Amygdala (tissue), 56 donors: ENCODE measurements at places on chromosomes 11 and 22.

- no peak for DNase-seq
Observed at GRCh38 chr11:120462825-120463224, 48.7 kb upstream of the GRIK4 start.

GRCh38 chr11:118876286-118876685 lies 7.4 kb upstream of the CXCR5 start:
- DNase-seq: no peak

DNA sequence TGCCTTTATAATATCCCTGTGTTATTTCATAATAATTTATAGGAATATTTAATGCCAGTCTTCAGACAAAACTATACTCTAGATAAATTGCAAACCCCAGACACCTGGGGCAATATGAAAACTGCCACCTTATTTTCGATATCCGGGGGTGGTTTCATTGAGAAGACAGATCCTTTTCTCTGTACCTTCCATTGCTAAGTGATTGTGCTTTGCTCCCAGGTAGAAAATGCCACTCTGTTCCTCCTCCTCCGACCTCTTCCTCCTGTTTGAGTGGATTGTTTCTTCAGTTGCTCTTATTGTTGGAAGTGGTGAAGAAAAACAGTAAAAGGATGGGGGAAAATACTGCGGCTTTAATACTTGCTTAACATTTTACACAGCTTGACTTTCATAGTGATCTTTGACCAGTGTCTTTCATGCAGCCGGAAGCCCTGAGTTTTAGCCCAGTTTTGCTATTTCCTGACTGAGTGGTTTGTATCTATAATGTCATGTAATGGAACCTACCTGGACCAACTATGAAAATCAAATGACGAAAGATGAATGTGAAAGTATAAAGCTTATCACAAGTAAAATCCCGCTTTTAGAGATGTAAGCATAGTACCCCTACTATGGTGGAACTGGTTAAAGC lies 5.6 kb upstream of the GRIK4 start:
- DNase-seq: no peak

DNA sequence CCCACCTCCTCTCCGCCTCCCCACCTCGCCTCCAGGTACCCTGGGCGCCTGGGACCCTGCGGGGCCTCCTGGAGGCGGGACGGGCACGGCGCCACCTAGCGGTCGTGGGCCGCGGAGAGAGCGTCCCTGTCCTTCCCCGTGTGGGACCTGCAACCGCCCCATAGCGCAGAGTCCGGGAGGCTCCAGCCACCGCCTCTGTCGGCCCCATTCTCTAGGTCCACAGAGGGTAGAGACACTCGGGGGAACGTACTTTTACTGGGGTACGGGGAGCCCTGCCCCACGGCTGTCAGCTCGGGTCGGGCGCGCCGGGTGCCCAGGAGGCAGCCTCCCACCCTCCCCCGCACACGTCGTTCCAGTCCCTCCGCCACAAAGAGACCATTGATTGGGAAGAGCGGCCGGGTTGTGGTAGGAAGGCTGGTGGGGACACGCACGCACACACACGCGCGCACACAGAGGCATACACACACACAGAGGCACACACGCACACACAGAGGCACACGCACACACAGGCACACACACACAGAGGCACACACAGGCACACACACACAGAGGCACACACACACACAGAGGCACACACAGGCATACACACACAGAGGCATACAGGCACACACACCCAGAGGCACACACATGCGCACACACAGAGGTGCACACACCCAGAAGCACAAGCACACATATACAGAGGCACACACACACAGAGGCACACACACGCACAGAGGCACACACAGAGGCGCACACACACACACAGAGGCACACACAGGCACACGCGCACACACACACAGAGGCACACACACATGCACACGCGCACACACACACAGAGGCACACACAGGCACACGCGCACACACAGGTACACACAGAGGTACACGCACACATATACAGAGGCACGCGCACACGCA lies 12.6 kb upstream of the NECTIN1 start:
- peak; percentile 27 for DNase-seq

GRCh38 chr11:96161307-96162089 lies 181.5 kb downstream of the MAML2 start:
- no peak for DNase-seq

GRCh38 chr11:37572491-37573171 lies 974.6 kb upstream of the RAG2 start:
- DNase-seq: no peak

DNA sequence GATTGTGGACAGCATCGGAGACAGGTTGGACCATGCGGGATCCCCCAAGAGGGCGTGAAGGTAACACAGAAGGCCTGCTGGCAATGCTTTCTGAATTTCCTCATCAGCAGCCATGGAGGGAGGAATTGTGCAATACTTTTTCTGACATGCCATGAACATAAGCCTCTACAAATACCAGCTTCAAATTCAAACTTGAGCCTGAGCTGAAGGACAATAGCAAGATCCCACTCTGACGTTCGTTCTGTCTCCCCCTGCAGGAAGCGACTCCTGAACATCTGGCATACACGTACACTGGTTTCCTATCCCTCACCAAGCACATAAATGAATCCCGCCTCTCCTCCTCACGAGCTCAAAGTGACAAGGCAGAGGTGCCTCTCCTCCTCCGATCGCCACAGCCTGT lies 312.2 kb downstream of the BRD1 start:
- no peak for DNase-seq

DNA sequence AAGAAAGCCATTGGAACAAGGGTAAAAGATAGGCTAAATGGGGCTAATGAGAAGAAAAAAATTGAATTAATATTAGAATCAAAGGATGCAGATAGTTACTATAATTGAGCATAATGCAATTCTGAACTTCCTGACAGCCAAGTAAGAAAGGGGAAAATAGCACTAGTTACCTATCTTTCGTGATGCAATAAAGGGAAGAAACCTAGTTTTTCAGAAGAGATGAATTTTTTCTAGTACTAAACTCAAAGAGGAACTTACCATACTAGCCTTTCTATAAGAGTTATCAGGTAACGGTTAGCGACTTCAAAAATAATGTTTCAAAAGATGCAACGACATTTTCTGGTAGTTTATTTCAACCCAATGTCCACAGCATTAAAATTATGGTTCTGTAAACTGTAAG lies 8.8 kb upstream of the WT1 start:
- no peak for DNase-seq

GRCh38 chr11:57241353-57241972 lies 4.4 kb upstream of the APLNR start:
- DNase-seq: no peak

DNA sequence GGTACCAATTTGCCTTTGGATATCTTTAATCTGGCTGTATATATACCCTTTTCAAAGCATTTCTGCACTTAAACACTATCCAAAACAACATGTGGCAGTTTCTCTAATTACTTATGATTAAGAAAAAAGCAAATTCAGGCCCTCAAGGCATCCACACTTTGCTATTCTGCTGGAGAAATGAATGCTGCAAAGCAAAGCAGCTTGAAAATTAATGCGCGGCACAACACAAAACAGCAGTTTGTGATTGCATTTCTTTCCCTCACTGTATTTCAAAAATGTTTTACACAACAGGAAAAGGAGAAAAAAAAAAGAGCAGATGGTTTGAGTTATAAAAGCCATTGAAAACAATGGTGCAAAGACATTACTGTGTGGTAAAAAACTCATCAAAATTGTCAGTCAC lies 738.4 kb upstream of the RAG2 start:
- no peak for DNase-seq

- peak; percentile 48 for DNase-seq
Observed at GRCh38 chr22:32796865-32797573, 4.5 kb upstream of the TIMP3 start.

DNA sequence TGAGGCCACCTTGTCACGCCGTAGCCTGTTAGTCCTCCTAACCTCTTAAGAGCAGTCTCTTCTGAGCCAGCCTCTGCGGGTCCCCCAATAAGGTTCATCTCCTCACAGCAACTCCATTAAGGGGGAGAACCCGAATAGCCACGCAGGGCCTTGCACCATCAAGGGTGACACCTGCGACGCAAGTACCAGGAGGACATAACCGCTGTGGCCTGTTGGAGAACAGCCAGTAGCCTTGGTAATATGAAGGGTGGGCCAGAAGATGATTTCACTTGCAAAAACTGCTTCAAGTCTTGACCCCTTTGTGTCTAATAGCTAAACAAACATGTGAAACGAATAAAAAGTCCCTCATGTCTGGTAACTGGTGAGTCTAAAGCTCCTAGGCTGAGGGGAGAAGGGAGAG lies 14.8 kb downstream of the ARFGAP2 start:
- DNase-seq: no peak

- no peak for DNase-seq
Observed at GRCh38 chr22:40247976-40248375, 70.3 kb downstream of the TNRC6B start.

- no peak for DNase-seq
Observed at GRCh38 chr11:66614073-66614472, 2.4 kb upstream of the RBM14 start.

DNA sequence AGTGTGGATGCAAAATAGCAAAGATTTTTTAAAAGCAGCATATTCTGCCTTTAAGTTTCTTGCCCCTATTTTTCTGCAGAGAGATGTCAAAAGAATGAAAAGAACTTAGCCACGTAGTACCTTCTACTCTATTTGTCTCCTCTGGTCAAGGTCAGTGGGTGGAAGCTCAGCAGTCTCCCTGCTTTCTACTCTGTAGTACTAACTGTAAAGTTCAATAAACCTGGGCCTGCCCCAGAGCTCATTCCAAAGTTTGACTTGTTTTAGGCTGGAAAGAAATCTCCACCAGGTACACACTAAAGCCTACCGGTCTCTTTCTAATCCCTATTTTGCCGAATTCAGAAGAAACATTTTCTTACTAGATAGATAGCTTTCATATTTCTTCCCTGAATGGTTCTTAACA lies 247.9 kb upstream of the ARHGAP20 start:
- no peak for DNase-seq

DNA sequence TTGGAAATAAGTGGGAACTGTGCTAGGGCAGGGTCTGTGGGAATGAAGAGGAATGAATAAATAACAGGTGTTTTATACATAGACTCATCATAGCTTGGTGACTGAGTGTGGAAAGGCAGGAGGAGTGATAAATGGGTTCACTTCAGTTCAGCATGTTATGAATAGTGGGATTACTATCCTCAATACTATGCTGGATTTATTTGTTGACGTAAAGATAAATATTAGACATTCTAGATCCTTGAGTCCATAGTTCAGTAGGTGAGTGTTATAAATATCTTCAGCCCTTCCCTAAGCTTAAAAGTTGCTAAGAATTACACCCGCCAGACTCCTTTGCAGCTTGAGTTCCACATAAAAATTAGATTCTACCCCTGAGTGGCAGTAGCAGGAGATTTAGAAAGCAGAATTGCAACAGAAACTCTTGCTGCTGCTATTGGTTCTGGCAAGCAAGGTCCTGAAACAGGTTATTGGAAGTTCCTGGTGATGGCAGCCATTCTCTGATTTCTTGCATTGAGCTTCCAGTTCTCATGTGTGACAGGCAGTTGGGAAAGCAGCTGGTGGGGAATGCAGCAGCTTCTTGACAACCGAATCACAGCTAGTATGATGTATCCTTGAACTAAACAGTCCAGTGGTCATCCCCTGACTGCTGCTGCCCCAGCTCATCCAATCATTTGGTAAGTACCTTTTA lies 1558.9 kb downstream of the FAM181B start:
- no peak for DNase-seq

DNA sequence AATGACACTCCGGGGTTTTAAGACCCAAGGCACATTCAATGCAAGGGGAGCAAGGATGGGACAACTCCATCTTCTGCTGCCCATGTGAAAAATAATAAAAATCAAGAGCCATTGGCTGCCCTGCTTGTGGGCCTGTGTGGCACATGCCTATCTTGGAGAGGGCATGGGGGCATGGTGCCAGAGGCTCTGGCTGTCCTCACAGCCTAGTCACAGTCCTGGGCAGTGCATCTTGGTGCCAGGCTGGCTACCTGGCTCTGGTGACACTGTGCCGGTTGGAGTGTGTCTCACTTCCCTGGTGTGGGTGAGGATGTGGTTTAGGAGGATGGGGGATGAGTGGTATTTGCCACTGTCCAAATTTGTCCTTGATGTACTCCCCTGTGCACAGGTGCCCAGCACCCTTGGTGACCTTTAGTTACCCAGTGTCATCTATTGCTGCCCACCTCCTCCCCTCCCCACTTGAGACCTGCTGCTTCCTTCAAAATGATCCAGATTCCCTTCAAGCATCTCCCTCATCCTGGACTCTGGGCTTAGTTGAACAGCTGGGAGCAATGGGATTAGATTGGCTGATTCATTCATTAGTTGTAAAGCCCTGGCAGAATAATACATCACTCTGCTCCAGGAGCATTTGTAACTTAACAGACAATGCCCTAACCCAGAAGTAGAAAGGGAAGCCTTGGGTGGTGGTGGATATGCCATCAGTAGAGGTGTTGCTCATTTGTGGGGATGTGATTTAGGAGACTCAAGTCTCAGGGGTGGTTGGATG lies 4.6 kb downstream of the TMEM86A start:
- DNase-seq: no peak

DNA sequence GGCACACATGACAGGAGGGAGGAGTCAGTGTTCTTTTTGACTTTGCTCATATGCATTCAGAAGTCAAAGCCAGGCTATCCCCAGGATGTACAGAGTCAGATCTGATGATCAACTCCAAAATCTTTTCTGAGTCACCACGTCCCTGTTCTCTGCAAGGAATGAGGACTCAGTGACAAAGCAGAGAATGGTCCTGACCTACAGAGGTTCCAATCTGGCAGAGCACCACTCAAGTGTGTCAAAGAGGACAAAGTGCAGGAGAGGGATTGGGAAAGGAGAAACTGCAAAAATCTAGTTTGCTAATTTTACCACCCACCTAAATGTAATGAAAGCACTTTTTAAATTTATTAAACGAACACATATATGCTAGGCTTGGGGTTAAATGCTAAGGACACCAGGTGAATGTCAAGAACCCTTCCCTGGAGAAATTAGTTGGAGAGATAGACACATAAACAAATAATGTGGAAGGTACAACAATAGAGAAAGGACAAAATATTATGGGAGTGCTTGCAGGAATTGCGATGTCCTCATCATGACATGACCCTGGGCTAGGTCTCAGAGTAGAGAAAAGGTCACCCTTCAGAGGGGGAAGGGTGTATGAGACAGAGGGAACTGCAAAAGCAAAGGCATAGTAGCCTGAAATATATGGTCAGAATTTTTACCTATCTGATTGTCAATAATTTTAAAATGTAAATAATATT lies 56.3 kb downstream of the MTNR1B start:
- no peak for DNase-seq

DNA sequence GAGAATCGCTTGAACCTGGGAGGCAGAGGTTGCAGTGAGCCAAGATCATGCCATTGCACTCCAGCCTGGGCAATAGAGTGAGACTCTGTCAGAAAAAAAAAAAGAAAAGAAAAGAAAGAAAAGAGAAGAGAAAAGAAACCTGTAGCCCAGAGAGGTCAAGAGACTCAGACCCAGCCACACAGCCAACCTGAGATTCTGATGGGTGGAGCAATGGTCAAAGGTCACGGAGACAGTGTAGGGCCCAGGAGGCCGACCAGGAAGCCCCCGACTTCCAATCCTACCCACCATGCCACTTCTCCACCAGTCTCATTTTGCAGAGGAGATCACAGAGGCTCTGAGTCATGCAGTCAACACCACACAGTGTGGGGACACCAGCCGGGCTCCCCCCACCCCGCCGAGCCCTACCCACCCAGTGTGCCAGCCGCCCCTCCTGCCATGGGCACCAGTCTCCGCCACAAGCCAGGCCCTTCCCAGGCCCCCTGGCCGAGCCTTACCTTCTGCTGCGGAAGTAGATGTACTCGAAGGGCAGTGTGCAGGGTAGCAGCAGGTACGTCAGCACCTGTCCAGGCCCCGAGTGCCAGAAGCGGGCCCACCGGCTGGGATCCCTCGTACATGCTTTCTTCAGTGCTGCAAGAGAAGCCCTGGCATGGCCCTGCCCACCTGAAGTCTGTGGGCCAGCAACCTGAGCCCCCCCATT lies 7.9 kb downstream of the PNPLA5 start:
- DNase-seq: no peak

- no peak for DNase-seq
Observed at GRCh38 chr11:14703731-14704130, 60.1 kb downstream of the PDE3B start.
